Choroid plexus epithelial cell (primary cell): ENCODE measurements at places on chromosomes 1 and 21.

- no peak for DNase-seq
Measured at GRCh38 chr1:8468751-8469150, 150.8 kb downstream of the SLC45A1 start.

- peak; percentile 60 for DNase-seq
Measured at GRCh38 chr1:154730259-154730658, 122.3 kb upstream of the ADAR start.

DNA sequence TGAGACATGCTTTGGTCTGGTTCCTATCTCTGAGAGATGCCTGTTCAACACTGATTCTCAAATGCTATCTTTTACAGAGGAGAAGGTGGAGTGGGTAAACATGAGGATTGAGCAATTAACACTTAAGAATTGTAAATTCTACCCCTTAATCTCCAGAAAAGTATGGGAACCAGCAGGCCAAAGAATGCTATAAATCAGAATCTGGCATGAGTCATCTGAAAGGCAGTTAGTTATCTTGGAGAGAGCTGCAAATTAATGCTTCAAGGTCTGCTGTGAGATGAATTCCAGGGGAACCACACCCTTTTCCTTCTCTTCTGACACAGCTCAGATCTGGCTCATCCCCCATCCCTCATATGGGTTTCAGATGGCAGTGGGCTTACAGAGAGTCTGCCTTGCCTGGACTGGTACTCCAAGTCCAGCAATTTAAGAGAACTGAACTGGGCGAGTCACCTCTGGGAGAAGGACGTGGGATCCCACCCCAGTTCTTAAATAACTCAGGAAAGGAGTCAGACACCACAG is 5.2 kb downstream of the S100A10 start:
- DNase-seq: peak; percentile 88

GRCh38 chr1:54278941-54279422 is 79.0 kb downstream of the MRPL37 start:
- DNase-seq: peak; percentile 78

GRCh38 chr1:66542811-66543767 is 9.1 kb downstream of the SGIP1 start:
- peak; percentile 83 for DNase-seq

DNA sequence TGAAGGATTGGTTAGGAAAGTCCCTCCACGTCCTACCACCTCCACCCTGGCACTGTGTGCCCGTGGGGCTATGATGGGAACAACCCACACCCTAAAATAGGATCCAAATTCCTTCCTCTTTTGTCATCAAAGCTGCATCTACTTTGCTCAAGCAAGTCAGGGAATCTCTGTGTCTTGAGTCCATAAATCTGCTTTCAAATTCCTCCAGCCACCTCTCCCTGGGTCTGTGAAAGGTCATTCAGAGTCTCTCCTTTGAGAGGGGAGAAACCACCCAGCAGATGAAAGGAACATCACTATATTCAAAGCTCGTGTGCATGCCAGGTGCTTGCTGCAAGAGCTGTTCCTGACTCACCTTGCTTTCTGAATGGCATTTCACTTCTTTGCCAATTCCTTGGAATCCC is 243.6 kb downstream of the TM2D1 start:
- no peak for DNase-seq

DNA sequence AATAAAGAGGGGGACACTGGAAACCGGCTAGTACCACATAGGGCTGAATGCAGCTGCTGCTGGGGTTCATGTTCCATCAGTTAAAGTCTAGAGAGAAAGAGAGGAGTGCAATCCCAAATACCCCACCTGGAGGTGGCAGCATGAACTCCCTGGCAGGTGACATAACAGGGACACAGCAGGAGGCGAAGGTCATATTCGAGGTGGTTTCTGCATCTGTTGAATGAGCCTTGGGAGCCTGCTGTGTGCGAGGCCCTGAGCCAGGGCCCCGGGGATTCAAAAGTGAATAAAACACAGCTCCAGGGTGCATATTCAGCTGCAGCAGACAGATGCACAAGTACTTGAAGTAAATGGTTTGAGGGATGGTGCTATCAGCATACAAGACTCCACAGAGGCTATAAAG is 456.8 kb downstream of the SETD4 start:
- peak; percentile 16 for DNase-seq

- DNase-seq: peak; percentile 9
Measured at GRCh38 chr1:69404486-69404885, 163.2 kb upstream of the LRRC7 start.

GRCh38 chr1:42013881-42014470 is 95.3 kb upstream of the HIVEP3 start:
- DNase-seq: peak; percentile 35
